ENCODE measurements at places on chromosomes 7 and 10.

GRCh38 chr7:32179567-32179966, 109.4 kb upstream of the PDE1C start:
- DNase-seq = no peak

GRCh38 chr10:110495731-110496552, 1.8 kb upstream of the DUSP5 start:
- DNase-seq = no peak

- DNase-seq = no peak
Measured at GRCh38 chr10:125721035-125721434, 1.5 kb downstream of the EDRF1 start.

DNA sequence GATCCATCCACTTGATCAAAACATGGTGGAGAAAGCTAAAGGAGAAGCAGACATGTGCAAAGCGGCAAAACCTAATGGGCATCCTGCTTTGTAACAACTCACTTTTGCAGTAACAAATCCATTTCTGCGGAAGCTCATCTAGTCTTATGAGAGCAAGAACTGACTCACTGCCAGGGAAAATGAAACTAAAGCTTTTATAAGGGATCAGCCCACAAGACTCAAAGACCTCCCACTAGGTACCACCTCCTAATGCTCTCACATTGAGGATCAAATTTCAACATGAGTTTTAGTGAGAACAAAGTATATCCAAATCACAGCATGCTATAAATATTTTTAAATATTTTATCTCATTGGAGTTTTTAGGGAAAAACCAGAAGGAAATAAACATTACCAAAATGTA, 120.1 kb upstream of the GNAI1 start:
- no peak for DNase-seq

GRCh38 chr7:149171892-149172533, 23.3 kb upstream of the ZNF282 start:
- no peak for DNase-seq

DNA sequence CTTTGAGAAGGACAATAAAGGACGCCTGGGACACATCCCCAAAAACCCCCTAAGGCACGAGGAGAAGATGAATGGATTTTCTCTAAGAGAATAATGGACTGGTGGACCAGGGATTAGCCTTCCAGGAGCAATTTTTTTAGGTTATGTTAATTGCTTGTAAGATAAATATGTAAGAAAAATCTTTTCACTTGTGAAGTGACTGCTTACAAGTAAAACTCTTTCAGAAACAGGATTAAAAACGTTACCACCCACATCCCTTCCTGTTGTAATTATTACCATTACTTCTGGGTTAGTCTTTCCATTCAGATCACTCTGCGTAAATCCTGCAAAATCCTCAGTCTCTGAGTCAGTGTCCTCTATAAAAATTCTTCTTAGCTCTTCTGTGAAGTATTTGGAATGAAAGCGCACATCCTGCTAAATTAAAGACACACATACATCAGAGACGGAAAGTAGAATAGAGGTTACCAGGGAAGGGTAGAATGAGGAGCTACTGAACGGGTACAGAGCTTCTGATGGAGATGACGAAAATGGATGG, 34.3 kb downstream of the CDCA7L start:
- no peak for DNase-seq

- no peak for DNase-seq
Measured at GRCh38 chr10:111338805-111339204, 262.0 kb downstream of the ADRA2A start.

DNA sequence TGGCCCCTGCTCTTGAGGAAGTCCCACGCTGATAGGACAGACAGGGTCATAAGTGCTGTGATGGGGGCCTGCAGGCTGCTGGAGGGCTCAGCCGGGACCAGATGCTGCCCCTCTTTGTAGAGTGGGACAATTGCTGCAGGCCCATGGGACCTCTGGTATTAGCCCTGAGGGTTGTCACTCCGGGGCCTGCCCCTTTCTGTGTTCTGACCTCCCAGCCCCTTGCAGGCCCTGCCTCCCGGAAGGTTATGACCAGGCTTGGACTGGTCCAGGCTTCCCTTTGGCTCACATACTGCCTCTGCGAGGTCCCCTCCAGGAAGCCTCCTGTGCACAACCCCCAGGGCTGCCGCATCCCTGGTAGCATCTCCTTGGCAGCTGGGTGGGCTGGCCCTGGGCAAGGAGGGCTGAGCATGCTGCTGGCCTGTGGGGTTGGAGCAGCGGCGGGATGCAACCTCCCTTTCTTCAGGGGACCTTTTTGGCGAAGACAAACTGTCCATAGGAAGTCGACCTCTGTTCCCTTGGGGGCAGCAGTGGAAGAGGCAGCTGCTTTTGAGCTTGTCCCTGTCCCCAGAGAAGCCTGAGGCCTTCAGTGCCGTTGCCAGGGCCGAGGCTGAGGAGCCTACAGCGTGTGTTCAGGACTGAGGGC, 8.8 kb downstream of the LIMK1 start:
- DNase-seq = no peak

- no peak for DNase-seq
Measured at GRCh38 chr10:61609701-61610100, 53.0 kb upstream of the CABCOCO1 start.

GRCh38 chr7:76383089-76383944, 24.5 kb upstream of the YWHAG start:
- no peak for DNase-seq

DNA sequence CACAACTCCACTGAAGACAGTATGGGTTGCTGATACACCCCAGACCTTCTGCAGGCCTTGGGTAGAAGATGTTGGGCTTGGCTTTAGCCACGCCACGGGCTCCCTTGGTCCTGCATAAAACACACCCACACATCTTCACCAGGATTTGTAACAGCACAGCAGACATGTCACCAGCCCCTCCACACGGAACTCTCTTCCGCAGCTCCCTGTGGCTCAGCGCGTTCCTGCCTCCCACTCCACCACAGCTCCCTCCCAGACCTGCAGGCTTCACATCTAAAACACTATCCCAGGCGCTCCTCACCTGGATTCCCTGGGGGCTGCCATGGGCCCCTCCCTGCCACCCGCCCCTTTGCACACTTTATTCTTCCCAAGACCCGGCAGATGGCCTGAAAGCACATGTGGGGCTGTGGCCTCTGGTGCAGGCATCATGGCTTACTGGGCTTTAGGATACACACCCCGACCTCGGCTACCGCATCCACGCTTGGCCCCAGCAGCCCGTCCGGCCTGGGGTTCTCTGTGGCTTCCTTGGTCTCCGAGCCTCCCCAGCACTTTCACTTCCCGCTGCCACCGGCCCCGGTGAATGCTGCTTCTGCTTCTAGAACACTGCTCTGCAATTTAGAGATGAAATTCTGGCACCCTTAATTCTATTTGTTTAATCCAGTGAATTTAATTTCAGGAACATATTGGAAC, 432.9 kb downstream of the DNAJB6 start:
- no peak for DNase-seq

Measured in coronary artery (tissue), 2 donors.